CD4-positive, alpha-beta T cell treated with Interleukin-21 for 1 hour (primary cell): ENCODE measurements at places on chromosomes 1 and 21.
A peak's percentile ranks its signal among the peaks of the same experiment; 100 is the strongest.

DNA sequence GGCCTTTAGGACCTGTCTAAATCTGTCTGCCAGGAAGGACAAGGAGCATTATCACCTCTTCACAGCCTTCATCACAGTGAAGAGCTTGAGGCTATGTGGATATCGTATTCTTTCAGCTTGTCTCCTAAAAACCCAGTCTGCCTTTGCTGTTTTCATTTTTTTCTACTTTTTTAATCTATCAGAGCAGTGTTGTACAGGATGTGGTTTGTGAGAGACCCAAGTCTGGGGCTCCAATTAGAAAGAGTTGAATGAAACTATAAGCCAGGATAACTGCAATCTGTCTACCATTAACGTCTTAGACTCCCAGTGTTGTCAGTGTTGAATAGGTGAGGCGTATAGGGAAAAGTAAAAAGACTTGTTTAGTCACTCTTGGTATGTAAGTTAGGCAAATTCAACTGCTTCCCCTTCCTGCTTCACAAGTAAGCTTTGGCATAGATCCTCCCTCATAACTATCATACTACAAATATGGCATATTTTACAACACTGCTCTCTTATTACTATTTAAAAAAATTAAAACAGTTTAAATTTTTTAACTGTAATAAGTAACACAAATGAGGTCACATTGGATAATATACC is 1225.8 kb upstream of the PRMT6 start:
- DNase-seq: no peak

DNA sequence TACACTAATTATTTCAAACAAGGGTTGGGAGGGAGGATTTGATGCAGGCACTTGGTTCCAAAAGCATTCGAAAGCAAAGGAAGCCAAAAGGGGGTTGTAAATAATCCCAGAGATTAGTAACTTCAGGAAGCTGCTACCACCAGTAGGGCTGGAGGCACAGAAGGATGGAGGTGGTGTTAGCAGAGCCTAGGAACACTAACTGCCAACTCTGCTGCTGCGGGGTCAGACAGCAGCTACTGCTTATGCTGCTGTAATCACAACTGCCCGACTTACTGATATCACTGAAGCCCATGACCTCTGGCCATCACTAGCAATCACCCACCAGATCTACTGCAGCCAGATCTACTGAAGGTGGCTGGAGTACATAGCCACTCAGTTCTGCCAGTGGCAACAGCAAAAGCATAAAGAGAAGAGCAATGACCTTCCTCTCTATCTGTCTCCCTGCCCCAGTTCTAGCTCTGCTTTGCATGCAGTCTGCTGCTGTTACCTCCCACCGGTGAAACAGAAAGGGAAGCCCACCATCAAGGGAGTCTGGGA is 408.5 kb downstream of the PLPP3 start:
- DNase-seq: no peak

DNA sequence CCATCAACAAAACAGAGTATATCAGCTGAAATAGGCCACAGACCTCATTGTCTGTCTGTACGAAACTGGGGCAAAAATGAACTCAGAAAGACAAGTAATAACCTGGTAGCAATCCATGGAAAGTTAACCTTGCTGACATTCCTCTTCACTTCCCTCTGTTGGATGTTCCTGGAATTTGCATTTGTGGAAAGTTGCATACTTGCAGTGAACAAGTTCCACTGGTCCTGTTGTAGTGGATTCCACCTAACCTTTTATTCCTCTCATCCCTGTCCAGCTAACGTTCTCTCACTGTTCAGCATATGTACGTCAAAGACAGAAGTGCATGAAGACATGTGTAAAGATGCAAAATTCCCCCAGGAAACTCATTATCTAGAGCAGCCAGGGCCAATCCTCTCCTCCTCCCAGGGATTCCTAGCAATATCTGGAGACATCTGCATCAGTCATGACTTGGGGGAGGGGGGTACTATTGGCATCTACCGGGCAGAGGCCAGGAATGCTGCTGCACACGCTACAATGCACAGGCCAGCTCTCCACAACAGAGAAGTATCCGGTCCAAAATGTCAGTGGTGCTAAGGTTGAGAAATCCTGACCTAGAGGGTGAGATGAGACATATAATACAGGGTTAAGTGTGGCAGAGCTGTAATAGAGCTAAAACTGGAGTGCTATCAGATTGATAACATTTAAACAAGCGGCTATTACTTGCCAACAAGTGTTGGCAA is 8.2 kb downstream of the LPAR3 start:
- no peak for DNase-seq

DNA sequence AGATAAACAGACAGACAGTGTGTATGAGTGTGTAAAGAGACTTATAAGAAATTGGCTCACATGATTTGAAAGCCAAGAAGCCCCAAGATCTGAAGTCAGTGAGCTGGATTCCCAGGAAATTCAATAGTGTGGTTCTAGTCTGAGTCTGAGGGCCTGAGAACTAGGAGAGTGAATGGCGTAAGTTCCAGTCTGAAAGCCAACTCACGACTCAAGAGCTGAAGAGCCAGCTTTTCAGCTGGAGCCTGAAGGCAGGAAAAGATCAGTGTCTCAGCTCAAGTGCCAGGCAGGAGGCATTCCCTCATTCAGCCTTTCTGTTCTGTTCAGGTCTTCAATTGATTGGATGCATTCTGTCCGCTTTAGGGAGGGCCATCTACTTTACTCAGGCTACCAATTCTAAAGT is 257.2 kb downstream of the PLPP3 start:
- DNase-seq: no peak

DNA sequence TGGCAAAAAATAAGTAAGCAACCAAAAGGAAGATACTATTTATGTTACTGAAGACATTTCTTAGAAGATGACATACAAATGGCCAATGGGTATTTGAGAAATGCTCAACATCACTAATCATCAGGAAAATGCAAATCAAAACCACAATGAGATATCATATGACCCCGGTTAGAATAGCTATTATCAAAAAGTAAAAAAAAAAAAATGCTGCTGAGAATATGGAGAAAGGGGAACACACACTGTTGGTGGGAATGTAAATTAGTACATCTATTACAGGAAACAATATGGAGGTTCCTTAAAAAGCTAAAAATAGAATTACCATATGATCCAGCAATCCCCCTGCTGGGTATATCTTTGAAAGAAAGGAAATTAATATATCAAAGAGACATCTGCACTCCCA is 34.3 kb upstream of the CREG1 start:
- no peak for DNase-seq

- no peak for DNase-seq
Observed at GRCh38 chr21:19011451-19011850, 607.9 kb upstream of the TMPRSS15 start.

DNA sequence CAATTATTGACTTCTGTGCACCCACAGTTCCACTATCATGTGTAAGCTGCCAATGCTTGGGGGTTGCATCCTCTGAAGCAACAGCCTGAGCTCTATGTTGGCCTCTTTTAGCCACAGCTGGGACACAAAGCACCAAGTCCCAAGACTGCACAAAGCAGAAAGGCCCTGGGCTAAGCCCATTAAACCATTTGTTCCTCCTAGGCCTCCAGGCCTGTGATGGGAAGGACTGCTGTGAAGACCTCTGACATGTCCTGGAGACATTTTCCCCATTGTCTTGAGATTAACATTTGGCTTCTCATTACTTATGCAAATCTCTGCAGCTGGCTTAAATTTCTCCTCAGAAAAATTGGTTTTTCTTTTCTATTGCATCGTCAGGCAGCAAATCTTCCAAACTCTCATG is 123.7 kb upstream of the DEPDC1 start:
- no peak for DNase-seq

DNA sequence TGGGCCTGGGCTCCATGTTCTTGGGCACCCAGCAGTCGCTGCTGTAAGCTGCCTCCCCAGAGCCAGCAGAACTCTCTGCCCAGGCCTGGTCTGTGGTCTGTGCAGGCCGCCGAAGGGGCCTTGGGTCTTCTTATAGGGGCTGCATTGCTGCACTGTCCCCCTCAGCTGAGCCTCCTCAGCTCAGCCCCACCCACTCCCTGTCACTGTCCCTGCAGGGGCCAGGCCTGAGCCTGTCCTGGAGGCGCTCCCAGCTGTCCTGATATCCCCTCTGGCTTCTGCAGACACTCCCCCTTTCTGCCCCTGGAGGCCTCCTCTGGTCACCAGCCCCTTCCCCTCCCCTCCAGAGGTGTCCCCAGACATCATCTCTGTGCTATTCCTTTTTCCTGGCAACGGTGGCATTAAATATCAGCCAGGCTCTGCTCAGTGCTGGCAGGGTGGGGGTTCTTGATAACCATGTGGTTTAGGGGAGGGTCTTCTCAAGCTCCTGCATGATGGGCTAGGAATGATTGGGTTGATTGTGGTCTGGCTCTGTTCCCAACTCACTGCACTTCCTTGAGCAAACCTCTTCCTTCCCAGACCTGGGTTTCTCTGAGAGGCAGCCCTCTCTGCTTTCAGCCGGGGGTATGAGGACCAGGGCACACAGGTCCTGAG is 3.7 kb upstream of the FOXO6 start:
- DNase-seq: no peak

GRCh38 chr1:177857285-177857684 is 112.6 kb downstream of the SEC16B start:
- DNase-seq: no peak

DNA sequence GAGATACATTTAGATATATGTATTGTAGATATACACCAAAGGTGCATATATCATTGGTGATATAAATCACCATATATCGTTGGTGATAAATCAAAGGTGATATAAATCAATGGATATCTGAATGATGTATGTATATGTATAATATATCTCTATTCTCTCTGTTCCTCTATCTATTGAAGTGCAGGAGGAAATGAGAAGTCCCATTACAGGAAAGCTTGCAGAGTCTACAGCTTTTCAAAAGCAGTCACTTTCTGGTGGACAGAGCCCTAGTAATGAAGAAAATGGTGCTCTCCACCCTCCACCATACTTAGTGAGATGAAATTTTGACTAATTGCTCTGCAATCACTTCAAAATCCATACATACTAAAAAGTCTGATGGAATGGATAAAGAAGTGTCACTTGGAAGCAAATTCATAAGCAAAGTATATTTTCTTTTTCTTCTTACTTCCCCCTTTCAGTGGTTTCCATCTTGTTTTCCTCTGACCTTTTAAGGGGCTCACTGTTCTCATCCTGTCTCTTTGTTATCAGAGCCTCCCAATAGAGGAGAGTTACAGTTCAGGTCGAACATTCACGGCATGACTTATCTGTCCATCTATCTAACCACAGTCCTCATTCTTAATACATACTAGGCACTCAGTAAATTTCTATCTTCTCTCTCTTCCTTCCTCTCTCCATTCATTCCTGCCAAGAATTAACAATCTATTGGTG is 227.2 kb downstream of the KCNJ6 start:
- no peak for DNase-seq

- peak; percentile 40 for DNase-seq
Observed at GRCh38 chr1:2046174-2046917, 3.9 kb upstream of the PRKCZ start.

DNA sequence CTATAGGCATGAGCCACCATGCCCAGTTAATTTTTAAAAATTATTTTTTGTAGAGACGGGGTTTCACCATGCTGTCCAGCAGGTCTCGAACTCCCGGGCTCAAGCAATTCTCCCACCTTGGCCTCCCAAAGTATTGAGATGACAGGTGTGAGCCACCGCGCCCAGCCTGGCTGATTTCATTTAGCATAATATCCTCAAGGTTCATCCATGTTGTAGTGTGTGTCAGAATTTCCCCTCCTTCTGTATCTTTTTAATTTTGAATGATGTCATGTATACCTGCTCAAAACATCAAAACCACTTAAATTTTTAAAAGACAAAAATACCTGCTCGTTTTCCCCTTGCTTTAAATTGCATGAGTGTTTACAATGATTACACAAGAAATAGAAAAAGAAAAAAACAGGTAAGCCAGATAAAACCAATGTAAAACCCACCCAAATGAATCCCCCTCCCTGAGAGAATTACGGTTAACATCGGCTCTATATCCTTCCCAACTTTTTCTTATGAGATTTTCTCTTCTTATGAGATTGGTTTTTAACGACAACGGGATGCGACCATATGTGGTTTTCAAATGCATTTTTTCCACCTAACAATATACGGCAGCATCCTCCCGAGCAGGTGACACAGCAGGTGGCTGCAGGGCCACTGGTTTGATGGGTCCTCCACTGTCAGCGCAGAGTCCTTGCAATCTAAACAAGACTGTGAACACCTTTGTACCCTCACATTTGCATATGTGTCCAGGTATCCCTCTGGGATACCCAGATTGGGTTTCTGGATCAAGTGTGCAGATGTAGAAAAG is 22.1 kb downstream of the IFFO2 start:
- DNase-seq: peak; percentile 46

- DNase-seq: no peak
Observed at GRCh38 chr1:71967670-71968069, 314.7 kb downstream of the NEGR1 start.

GRCh38 chr1:25907601-25908000 is 1.4 kb upstream of the STMN1 start:
- DNase-seq: no peak

GRCh38 chr21:34949499-34949898 is 99.6 kb downstream of the RUNX1 start:
- no peak for DNase-seq

DNA sequence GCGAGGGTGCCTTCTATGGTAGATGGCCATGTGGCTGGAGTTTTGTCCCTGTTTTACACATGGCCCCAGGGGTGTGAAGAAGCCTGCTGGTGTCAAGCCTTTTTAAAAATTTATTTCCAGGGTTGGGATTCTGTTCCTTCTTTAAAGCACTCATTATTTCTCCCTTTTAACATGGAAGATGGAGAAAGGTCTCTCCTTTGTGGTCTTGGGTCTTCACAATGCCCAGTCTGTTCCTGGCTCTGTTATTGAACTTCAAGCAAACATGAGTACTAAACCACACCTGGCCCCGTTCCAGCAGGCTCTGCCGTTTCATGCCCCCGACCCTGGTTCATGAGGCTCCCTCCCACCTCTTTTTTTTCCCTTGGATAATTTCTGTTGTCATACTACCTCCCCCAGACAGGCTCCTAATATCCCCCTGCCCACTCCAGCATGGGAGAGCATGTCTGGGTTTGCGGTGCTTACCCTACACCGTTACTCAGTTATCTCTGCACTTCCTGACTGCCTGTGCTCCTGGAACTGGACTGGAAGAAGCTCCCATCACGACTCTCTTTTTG is 121.2 kb upstream of the KIAA0040 start:
- no peak for DNase-seq

GRCh38 chr1:193014400-193014799 is 44.8 kb downstream of the UCHL5 start:
- DNase-seq: no peak

GRCh38 chr1:62746086-62746808 is 37.7 kb upstream of the ATG4C start:
- peak; percentile 41 for DNase-seq

DNA sequence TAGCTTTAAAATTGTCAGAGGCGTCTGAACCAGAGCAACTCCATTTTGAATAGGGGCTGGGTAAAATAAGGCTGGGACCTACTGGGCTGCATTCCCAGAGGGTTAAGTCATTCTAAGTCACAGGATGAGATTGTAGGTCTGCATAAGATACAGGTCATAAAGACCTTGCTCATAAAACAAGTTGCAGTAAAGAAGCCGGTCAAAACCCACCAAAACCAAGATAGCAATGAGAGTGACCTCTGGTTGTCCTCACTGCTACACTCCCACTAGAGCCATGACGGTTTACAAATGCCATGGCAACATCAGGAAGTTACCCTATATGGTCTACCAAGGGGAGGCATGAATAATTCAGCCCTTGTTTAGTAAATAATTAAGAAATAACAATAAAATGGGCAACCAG is 143.6 kb downstream of the GABPA start:
- no peak for DNase-seq
